ENCODE measurements at places on chromosomes 11 and 22.

- DNase-seq: no peak
Observed at GRCh38 chr11:12905435-12905834, 103.7 kb upstream of the RASSF10 start.

DNA sequence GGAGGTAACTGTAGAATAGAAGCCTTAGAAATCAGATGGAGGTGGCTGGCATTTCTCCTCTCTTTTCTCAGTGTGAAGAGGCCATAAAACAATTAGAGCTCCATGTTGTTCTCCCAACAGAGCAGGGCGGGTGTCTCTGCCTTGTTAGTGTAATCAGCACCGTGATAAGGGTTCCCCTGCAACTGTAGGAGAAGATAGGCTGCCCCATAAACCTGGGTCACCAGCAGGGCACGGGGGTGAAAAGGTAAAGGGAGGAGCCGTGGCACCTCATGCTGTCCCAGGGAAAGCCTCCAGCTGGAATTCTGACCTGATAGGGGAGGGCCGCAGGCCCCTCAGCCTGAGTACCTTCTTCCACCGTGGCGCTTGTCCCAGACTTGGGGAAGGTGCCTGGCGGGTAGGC lies 68.7 kb downstream of the ISX start:
- no peak for DNase-seq

- peak; percentile 80 for DNase-seq
Observed at GRCh38 chr11:396948-397548, 3.0 kb downstream of the PKP3 start.

- DNase-seq: no peak
Observed at GRCh38 chr11:9530901-9531625, 42.4 kb upstream of the WEE1 start.

DNA sequence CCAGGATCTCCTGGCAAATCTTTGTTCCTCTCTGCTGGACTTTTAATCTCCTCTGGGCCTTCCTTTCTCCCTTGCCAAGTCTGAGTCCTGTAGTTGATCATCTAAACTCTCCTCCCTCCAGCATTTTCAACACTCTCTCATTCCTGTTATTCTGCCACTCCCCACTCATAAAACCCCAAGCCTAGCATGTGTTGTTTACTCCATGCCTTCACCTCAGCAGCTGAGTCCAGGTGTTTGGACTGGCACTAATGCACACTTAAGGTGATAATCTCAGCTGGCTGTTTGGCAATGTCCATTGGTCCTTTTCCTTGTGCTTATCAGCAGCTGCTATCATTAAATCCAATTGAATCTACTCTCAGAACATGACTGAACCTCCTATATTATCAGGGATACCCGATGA lies 876.8 kb upstream of the TENM4 start:
- DNase-seq: no peak

GRCh38 chr11:70400643-70401042 lies 2.3 kb downstream of the CTTN start:
- no peak for DNase-seq
